ENCODE measurements at places on chromosomes 16 and 17.

DNA sequence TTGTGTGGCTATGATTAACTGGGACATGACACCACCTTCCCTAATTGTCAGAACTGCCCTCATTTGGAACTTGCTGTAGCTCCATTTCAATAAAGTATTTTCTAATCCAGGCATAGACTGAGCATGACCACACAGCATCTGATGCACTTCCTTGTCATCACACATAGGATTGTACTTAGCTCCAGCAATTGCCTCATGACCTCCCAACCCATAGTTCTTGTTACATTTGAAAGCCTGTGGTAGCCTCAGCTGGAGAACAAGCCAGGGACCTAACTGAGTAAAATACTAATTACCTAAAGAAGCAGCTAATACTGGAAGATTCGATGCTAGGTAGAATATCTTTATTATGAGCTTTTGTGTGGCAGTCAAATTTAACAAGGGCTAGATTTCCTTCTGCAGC lies 187.3 kb upstream of the KIF2B start:
- no peak for DNase-seq

GRCh38 chr16:87849419-87850008 lies 19.8 kb downstream of the SLC7A5 start:
- no peak for DNase-seq

DNA sequence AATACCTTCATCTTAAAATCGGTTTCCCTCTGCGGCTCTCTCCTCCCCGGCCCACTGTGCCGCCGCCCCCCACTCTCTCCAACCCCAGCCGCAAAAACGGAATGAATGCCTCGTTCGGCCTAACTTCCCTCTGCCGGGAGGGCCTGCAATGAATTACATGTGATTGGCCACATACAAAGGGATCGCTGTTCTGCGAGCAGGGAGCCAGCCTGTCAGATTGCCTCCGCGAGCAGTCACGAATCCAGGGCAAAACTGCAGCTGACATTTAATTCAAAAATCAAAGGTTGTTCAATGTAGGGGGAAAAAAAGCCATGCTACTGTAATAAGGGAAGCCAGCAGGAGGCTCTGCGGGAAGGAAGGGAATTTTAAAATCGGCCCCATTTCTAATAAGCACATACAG lies 84.9 kb downstream of the TBC1D16 start:
- DNase-seq, result no peak

DNA sequence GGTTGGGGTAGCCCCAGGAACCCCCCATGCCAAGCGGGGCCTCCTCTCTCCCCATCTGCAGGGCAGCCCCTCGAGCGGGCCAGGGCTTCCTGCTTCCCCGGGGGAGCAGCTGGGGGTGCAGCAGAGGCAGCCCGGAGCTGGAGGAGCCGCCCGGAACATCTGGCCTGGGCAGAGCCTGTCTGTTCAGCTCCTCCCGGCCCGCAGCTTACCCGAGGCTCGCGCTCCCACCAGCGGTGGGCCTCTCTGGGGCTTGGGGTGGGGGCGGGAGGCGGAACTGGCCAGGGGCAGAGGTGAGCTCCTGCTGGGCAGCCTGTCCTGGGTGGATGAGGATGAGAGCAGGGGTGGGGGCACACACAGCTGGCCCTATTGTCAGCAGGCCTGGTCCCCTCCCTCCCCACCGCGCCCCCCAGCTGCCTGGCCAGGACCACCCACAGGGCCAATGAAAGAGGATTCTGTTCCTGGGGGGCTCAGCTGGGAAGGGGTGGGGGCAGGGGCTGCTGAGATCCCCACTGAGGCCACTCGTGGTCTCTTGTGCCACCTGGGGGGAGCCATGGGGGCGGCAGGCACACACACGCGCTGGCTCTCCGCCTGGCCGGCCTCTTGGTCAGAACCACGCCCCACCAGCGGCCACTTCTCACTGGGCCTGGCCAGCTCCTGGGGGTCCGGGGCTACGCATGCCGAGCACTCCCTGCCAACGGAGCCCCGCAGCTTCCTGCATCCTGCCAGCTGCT lies 34.7 kb downstream of the BAHCC1 start:
- DNase-seq, result no peak

DNA sequence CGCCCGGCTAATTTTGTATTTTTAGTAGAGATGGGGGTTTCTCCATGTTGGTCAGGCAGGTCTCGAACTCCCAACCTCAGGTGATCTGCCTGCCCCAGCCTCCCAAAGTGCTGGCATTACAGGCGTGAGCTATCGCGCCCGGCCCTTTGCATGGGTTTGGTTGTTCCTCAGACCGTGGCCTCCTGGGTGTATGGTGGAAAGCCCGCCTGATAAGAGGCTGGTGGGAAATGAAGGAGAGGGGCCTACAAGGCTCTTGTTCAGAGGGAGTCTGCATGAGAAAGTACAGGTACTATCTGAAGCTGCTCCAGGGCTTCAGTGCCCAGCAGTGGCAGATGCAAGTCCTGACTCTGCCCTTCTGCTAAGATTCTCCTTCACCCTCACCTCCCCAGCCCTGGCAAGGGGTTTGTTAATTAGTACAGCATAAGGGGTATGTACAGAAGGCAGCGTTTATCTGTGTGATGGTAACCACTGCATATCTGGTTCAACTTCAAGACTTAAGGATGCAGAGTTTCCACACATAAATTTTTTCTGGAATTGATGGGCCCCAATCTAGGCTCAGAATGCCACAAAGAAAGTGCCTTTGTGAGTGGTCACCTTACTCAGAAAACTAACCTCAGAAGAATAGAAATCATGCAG lies 24.2 kb downstream of the GRB7 start:
- DNase-seq, result no peak

- no peak for DNase-seq
Measured at GRCh38 chr16:63702981-63703590, 1418.8 kb downstream of the CDH11 start.

DNA sequence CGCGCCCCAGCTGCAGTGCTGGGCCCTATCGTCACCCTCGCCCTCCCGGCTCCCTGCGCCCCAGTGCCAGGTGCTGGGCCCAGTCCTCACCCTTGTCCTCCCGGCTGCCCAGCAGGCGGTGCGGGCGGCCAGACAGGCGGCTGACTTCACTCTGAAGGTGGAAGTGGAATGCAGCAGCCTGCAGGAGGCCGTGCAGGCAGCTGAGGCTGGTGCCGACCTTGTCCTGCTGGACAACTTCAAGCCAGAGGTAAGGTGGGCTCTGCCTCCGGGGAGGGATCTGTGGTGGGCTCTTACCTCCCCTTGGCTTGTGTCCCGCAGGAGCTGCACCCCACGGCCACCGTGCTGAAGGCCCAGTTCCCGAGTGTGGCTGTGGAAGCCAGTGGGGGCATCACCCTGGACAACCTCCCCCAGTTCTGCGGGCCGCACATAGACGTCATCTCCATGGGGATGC lies 17.9 kb downstream of the QPRT start:
- DNase-seq, result no peak

DNA sequence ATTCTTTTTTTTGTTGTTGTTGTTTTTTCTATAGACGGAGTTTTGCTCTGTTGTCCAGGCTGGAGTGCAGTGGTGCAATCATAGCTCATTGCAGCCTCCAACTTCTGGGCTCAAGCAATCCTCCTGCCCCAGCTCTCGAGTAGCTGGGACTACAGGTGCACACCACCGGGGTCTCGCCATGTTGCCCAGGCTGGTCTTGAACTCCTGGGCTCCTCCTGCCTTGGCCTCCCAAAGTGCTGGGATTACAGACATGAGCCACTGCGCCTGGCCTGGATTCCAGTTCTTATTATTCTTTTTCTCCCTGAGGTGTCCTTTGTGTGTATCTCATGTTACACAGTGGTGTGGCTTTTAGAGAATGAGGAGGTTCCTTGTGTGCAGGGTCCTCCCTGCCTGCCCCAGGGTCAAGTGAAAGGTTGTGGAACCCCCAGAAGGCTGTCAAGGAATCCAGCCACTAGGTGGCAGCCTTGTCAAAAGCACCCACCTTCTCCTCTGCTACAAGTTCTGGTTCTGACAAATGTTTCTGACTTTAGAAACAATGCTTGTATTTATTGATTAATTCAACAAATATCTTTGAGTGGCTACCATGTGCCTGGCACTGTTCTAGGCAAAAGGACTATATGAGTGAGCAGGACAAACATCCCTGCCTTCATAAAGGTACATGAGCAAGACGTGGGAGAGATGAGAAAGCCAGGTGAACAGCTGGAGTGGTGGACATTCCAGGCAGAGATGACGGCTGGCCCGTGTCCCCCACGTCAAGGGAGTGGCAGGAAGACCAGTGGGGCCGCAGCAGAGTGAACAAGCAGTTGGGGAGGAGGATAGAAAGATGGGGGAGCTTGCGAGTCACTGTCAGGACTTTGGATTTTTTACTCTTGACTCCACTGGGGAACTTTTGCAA lies 112.4 kb downstream of the SPECC1 start:
- DNase-seq, result peak; percentile 40

DNA sequence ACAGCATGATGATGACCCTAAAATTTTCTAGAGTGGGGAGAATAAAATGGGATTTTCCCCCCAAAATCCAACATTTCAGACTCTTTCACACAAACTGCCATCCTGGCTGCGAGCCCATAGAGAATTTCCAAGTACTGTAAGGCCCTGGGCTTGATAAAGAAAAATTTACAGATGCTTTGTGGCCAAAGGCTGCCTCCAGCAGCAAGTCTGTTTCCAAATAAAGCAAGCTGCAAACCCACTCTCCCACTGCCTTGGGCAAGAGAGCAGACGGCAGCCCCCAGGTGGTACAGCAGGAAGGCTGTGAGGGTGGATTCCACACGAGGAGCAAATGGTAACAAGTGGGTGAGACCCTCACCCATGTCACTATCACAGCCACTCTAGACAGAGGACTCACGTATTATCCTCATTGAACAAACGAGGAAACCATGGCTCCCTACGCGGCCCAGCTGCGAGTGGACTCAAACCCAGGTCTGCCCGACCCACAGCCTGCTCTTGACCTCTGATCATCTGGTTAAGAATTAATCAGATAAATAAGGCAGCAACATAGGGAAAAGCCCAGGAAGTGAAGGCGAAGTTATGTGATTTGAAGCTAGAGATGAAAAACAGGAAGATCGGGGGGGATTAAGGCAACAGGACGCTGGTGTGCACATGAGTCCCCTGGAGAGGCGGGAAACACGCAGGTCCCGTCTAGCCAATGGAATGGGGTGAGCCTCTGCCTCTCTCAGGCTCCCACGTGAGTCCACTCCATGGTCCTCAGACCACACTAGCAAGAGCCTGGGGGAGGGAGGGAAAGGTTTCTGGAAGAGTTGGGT lies 37.4 kb downstream of the AXIN2 start:
- no peak for DNase-seq

GRCh38 chr17:17852930-17853329 lies 16.1 kb upstream of the SREBF1 start:
- DNase-seq, result no peak

GRCh38 chr17:49904893-49905292 lies 57.0 kb upstream of the TAC4 start:
- no peak for DNase-seq

GRCh38 chr17:27529230-27529796 lies 73.1 kb downstream of the KSR1 start:
- DNase-seq, result no peak

GRCh38 chr17:78706271-78706915 lies 75.7 kb downstream of the CYTH1 start:
- no peak for DNase-seq

GRCh38 chr16:87924041-87924810 lies 12.1 kb downstream of the CA5A start:
- DNase-seq, result no peak

DNA sequence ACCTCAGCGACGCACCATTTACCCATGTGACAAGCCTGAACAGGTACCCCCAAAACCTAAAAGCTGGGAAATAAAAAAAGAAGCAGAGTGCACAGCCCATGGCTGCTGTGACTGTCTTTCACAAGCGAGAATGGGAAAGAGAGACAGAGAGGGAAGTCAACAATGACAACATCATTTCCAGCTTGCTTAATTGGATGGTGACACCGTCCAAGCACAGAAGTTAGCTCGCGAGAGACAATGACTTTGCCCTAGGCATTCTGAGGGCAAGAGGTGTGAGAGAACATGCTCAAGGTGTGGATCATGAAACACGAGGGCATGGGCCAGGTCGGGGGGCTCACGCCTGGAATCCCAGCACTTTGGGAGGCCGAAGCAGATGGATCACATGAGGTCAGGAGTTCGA lies 19.3 kb upstream of the NSMCE1 start:
- DNase-seq, result no peak

DNA sequence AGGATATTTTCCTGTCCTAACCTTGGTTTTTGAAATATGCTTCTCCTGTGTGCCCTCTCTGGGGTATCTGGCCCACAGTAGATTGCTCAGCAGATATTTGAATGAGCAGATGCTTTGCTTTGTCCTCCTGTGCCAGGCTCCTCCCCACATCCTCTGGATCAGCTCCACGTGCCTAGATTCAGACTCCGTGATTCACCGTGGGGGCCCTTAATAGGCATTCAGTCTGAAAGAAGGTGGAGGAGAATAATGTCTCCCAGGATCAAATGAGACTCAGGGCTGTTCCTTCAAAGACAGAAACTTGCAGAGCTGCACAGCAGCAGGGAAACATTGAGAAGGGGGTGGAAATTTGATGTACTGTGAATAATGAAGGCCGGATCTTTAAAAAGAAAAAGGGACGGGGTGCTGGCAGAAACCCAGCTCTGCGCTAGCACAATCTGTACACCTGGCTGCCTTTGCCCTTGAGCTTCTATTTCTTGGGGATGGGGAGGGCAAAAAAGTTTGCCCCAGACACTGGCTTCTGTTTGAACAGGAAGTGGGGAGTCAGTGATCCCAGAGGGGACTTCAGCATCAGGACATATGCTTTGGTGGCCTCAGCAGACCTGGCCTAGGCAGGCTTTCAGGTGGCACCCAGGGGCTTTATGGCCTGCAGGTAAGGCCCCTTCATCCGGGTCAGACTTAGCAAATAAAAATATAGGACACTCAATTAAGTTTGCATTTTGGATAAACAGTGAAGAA lies 15.9 kb upstream of the SLC12A3 start:
- no peak for DNase-seq

GRCh38 chr17:51957786-51958185 lies 200.7 kb downstream of the CA10 start:
- DNase-seq, result no peak

DNA sequence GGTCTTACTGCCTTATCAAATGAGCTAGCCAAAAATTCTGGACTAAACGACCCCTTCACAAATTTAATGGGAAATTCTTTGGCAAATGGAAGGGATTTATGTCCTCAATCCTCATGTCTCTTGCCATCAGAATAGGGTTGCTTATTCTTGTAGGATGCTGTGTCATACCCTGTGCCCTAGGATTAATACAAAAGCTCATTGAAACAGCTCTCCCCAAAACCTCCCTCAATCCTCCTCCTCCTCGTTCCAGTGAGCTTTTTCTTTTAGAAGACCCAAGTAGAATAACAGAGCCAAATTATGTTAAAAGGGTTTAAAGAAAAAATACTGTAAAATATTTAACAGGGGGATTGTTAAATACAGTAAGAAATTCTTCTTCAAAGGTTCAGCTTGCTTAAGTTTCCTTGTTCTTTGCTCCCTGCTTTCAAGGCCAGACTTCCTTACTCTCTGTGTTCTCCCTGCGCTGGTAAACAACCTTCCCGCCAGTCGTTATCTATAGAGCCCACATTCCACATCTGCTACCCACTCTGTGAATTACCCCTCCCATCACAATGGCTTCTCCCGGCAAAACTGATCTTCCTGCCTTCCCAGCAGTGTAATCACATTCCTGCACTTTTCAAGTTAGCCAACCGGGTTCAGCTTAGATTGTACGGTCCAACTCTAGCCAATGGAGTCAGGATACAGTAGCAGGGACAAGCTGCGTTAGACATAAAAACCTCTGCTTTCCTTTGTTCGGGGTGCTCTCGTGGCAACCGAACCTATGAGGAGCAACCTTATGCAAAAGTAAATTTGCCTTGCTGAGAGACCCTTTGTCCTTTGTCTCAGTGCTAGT lies 9.7 kb downstream of the HPR start:
- no peak for DNase-seq

All from central memory CD8-positive, alpha-beta T cell (primary cell).